HEK293T (cell line): ENCODE measurements at places on chromosomes 13 and 19.

DNA sequence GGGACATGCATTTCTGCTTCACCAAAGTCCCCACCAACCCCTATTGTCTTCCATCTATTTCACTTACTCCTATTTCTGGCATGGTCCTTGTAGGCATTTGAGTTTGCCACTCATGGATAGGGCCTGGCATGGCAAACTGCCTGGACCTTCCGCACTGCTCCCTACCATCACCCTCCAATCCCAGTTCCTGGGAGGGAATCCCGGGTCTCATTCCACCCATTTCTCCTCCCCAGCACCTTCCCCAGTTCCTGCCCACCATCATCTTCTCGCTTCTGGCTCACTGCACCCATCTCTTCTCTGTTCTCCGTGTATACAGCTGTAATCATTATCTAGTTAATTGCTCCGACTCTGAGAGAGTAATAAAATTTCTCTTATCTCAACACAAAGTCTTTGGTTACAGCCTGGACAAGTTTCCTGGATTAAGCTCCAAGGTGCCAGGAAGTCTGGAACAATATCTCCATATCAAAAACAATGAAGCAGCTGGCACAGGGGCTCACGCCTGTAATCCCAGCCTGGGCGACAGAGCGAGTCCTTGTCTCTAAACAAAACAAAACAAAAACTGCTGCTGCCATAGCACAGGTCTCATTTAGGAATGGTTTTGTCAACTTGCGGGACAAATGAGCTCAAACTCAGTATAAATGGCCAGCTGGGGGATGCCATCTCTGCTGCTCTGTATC, 17.0 kb upstream of the COX7A1 start:
- DNase-seq: no peak

- no peak for DNase-seq
Observed at GRCh38 chr13:110812121-110812868, 98.8 kb downstream of the ING1 start.

- DNase-seq: no peak
Observed at GRCh38 chr13:31638577-31638976, 100.7 kb upstream of the RXFP2 start.

- DNase-seq: no peak
Observed at GRCh38 chr13:113835461-113836270, 28.2 kb downstream of the GAS6 start.

DNA sequence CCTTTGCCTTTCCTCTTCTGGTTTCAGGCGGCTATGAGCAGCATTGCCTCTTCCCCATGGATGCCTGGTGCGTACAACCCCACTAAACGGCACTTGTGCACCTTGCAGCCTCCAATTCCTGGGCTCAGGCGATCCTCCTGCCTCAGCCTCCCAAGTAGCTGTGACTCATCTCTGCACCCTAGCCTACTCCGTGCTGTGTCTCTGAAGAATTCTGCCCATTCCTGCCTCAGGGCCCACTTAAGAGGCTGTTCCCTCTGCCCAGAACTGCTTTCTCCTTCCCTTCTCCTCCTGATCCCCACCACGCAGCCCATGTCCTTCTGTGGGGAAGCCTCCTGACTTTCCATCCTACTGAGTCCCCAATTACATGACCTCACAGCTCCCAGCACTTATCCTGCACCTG, 142.2 kb upstream of the ZNF507 start:
- peak; percentile 2 for DNase-seq

DNA sequence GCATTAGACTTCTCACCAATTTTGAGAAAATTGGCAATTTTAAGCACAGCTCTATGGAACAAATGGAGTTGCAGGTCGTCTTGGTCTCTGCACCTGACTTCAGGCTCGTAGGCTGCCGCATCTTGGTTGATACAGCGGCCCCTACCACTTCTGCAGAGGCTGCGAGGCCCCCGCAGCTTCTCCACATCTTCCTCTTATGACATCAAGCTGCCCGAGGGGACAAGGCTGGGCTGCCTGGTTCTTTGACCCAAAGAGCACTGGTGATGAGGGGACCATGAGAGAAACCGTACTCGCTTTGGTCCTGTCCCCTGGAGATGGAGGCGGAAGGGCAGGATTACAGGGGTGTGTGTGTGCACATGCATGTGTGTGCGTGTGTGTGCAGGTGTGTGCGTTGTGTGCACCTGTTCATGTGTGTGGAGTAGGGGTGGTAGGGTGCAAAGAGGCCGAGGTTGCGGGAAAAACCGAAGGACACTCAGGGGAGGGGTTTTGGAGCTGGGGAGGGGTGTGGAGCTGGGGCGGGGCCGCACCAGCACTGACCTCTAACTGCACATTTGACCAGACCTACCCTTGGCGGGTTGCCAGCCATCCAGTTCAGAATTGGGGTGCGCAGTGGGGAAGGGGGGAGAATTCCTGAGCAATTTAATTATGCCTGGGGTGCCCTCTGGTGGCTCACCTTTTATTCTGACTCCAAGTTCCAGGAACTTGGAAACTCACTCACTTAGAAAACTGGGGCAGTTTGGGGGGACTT, 65.1 kb upstream of the ARHGEF7 start:
- DNase-seq: no peak

- peak; percentile 55 for DNase-seq
Observed at GRCh38 chr13:31200637-31200971, 829 bp downstream of the B3GLCT start.

GRCh38 chr19:41219924-41220567, 1.0 kb downstream of the AXL start:
- DNase-seq: no peak

DNA sequence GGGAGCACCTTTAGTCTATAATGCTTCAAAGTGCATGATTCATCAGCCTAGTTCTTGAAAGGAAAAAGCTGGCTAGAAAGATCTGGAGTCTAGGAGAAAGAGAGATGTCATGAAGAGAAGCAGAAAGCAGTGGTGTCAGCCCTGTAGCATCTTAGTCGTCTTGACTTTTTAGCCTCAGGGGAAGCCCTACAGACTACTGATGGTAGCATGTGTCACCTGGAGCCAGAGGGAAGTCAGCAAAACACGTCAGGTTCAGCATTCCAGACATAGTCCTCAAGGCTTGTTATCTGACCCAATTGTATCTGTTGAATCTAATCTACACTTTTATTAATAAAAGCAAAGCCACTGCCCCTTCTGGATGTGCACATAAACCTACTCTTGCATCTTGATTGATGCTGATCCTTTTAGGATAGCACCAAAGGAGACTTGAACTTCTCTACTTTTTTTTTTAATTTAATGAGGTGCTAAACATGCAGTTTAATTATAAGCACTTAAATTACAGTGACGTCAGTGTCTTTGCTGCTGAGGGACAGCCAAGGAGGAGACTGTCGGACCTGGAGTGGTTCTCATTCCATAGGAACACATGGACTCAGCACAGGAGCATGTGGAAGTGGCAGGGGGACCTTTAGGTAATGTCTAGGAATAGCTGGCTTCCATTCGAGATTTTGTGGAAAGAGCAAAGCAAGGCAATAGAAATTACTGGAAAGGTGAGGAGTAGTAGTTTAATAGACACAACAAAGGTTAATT, 525.5 kb upstream of the SGCG start:
- DNase-seq: no peak
